ENCODE measurements at places on chromosomes 1 and 21.

- DNase-seq = no peak
These were observed 33.5 kb downstream of the SYF2 start for GRCh38 chr1:25198663-25199252.

GRCh38 chr21:43574741-43575472 is 84.4 kb downstream of the HSF2BP start:
- no peak for DNase-seq

- DNase-seq = no peak
These were observed 13.7 kb downstream of the NPPA start for GRCh38 chr1:11833900-11834299.

GRCh38 chr1:63775418-63776127 is 1.8 kb downstream of the ROR1 start:
- no peak for DNase-seq
